ENCODE measurements at places on chromosomes 13 and 19.

- DNase-seq, result no peak
These were observed 19.2 kb downstream of the RAB20 start for GRCh38 chr13:110542169-110542796.

- peak; percentile 68 for DNase-seq
These were observed 87.2 kb downstream of the SLC7A1 start for GRCh38 chr13:29508130-29508875.

GRCh38 chr13:96020155-96020575 is 33.0 kb downstream of the UGGT2 start:
- DNase-seq, result no peak

DNA sequence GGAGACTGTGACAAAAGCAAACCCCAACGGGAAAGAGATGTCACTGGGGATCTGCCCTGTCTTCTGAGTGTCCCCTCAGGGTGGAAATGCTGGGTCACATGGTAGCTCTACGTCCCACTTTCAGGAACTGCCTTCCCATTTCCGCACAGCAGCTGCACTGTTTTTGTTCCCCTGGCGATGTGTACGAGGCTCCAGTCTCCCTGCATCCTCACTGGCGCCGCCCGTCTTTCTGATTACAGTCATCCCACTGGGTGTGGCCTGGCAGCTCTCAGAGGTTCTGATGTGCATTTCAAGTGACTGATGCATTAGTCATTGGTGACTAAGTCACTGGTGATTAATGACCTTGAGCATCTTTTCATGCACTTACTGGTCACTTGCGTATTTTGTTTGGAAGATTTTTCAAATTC is 21.2 kb downstream of the PCID2 start:
- no peak for DNase-seq

DNA sequence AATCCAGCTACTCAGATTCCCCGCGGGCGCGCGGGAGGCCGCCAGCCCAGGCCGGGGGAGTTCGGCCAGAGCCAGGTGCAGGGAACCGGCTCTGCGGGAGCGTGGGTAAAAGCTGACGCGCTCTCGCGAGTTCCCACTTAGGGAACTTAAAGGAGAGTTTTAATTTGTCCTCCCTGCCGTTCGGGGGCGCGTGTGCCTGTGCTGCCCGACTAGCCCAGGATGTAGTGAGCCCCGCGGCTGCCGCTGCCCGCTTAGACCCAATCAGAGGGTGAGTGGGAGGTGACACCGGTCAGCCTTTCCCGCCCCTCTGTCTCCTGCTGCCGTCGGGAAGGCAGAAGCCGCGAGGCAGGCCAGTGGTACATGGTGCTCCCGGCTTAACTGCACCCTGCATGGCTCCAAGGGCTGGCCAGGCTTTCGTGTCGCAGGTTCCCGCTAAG is 36.0 kb upstream of the NEK3 start:
- DNase-seq, result peak; percentile 17

GRCh38 chr13:111312944-111313590 is 7.4 kb upstream of the TEX29 start:
- no peak for DNase-seq

DNA sequence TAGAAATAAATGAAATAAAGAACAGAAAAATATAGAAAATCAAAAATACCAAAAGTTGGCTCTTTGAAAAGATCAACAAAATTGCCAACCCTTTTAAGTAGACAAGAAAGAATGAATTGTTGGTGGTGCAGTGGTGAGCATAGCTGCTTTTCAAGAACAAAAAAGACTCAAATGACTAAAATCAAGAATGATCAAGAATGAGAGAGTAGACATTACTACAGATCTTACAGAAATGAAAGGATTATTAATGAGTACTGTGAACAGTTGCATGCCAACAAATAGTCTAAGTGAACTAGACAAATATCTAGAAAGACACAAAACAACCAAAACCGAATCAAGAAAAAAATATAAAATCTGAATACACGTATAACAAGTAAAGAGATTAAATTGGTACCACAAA is 53.9 kb downstream of the FNDC3A start:
- DNase-seq, result no peak

GRCh38 chr19:46100344-46100743 is 24.1 kb downstream of the IGFL3 start:
- no peak for DNase-seq

DNA sequence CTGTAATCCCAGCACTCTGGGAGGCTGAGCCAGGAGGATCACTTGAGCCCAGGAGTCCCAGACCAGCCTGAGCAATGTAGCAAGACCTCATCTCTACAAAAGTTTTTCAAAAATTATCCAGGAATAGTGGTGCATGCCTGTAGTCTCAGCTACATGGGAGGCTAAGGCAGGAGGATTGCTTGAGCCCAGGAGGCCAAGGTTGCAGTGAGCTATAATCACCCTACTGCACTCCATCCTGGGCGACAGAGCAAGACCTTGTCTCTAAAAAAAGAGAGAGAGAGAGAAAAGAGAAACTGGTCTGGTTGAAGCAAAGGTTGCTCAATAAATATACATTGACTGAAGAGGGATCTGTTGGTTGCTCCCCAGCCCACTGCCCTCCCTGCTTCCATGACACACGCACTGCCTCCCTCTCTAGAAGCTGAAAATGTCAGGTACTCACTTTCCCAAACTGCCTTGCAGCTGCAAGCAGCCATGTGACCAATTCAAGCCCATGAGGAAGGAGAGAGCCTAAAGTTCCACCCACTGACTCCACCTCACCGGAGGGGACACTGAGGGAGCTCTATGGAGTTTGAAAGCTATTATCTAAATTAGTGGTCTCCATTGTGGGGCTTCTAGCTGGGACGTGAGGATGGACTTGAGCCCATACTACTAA is 14.0 kb downstream of the CEACAM16 start:
- no peak for DNase-seq

- DNase-seq, result no peak
These were observed 40.6 kb downstream of the DPF1 start for GRCh38 chr19:38183251-38183897.

DNA sequence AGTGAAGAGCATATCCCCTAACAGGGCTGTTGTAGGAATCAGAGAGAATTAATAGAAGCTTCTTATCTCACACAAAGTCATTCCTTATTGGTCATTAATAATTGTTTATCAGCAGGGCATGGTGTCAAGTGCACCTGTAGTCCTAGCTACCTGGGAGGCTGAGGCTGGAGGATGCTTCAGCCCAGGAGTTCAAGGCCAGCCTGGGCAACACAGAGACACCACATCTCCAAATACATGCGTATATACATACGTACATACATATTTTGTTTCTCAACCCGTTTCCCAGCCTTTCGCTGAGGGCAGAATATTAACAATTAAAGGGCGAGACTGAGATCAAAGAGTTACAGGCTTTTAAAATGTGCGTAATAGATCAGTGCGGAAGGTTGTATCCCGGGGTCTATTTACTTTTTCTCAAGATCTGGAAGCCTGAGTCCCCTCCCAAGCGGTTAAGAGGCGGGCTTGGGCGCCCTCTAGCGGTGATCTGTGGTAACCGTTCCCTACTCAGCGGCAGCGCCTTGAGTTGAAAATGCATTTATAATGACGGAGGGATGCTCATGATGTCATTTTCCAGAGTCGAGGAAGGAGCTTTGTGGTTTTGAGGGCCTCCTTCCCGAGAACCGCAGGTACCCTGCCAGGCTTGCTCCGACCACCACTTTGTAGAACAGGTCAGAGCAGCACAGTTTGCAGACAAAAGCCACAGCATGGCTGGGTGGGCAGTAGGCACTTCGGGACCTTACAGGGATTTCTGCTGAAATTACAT is 169.6 kb upstream of the GPR12 start:
- DNase-seq, result peak; percentile 69

Data from T-helper 9 cell (primary cell).